SW 1271 (cell line): ENCODE measurements at places on chromosomes 3 and 15.

DNA sequence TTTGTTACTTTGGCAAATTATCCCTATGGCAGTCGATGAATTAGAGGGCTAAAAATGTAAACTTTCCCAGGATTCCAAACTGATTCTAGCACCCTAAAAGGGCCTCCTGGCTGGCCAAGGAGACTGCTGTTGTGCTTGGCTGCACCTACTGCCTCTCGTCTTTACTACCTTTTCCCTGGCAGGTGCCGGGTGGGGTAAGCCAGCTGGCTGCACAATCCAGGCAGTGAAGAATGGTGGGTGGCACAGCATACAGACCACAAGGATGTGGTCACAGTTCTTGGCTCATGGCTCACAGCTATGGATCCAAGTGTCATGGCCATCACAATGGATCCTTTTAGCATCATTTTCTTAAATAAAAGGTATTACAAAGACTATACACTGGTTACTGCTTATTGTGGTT, 20.7 kb upstream of the SLC25A26 start:
- DNase-seq, result no peak

DNA sequence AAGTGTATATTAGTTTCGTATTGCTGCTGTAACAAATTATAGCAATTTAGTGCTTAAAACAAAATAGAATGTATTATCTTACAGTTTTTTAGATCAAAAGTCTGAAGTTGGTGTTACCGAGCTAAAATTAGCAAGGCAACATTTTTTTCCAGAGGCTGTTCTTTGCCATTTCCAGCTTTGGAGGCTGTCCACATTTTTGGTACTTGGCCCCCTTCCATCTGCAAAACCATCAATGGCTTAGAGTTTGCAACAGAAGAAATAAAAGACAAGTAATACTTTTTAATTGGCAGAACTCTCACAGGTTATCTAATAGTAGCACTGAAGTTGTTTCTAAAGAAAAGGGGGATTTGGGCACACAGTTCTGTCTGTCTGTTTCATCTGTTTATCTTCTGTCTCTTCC, 1248.5 kb downstream of the ROBO1 start:
- DNase-seq, result no peak

GRCh38 chr3:111471831-111472230, 70.2 kb upstream of the CD96 start:
- DNase-seq, result no peak

DNA sequence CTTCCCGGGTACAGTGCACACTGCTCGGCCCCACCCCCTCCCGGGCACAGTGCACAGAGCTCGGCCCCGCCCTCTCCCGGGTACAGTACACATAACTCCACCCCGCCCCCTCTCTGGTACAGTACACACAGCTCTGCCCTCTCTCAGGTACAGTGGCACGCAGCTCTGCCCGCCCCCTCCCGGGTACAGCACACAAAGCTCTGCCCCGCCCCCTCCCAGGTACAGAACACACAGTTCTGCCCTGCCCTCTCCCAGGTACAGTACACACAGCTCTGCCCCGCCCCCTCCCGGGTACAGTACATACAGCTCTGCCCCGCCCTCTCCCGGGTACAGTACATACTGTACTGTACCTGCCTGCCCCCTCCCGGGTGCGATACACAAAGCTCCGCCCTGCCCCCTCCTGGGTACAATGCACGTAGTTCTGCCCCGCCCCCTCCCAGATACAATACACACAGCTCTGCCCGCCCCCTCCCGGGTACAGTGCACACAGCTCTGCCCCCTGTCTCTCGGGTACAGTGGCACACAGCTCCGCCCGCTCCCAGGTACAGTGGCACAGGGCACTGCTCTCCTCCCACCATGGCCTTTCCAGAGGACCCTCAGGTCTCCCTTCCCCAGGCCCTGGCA, 16.4 kb upstream of the PRR20G start:
- no peak for DNase-seq

- no peak for DNase-seq
These were observed 59.8 kb downstream of the SFMBT1 start for GRCh38 chr3:52986049-52986448.

- no peak for DNase-seq
These were observed 60.0 kb downstream of the CCK start for GRCh38 chr3:42205800-42206514.

GRCh38 chr3:108054935-108055334, 35.9 kb downstream of the CD47 start:
- no peak for DNase-seq

DNA sequence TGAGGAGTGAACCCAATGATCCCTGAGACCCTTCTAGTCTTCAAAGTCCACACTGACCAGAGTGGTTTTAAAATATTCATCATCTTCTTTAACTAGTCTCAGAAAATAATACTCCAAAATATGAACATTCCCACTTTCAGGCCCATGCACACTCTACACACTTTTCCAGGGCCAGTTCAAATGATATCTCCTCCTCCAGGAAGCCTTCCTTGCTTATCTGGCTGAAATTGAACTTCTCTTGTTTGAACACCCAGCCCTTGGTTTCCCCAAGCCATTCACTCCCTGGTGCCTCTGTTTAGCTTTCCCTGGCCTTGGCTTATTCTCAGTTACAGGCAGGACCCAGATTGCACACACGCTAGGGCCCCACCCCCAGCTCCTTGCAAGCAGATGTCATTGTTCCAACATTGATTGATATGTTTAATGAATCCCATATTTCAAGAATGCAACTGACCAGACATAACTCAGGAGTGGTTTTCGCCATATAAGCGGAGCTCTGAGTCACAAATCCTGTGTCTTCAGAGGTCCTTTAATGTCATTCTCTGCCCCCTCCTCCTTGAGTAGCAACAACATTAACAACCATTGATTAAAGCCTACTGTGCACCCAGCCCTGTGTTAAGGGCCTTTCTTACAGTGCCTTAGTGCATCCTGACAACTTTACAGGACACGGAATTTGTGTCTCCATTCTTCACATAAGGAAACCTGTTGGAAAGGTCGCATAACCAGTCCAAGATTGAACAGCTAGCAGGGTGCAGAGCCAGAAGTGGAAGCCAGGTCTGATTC, 2.1 kb downstream of the ITGA11 start:
- no peak for DNase-seq

DNA sequence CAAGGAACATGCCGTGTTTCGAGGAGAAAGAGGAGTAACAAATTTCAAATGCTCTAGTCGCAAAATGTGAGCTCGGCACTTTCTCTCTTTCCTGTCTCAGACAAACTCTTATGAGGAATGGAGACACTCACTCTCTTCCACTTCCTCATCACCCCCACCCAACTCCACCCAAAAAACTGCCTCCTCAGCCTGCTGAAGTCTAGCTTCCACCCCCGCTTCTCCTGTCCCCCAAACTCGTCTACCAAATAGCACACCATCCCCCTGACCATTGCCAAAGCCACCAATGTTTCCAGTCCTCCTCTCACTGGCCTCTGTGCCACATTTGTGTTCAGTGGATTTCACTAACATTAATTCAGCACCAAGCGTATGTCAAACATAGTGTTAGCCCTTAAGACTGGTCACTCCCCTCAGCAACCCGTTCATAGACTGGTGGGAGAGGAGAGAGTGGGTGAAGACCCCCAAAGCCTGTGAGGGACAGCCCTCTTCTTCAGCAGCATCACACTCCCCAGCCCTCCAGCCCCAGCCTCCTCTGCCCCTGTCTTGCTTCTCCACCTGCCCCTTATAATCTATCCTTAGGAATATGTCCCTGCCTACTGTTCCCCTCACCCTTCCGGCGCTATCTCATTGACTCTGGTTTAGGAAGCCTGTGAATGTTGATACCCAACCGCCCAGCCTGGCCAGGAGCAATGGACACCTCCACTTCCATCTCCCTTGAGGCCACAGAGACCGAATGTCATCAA, 77.3 kb downstream of the FAM174B start:
- no peak for DNase-seq

DNA sequence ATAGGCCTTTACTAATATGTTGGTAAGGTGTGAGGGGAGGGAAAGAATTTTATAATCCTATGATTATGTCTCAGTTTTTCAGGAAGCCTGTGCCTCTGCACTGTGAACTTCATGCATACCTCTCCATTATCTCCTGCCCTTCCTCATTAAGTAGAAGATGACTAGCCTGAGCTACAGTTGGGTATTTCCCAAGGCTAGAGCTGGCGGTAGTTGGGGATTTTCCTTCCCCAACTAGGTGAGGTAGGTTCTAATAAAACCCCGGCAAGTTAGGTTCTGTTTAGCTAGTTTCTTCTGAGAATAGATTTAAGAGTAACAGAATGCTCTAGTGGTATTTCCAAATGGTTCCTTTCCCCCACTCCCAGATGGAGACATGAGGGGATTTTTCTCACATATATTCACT, 414.5 kb downstream of the GRM7 start:
- DNase-seq, result no peak

DNA sequence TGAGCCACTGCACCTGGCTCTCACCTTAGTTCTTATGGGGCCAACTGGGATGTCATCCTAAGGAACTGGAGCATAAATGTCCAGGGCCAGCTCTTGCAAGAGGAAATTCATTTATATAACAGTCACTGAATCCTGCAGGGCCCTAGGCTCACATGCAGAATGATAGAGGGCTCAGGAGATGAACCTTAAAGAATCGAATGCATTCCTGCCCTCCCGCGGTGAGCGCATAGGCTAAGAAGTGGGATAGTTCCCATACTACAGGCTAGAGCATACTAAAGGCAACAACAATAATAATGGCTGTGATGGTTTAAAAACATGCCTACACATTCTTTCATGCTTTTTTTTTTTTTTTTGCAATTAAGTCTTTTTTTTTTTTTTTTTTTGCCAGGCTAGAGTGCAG, 17.1 kb upstream of the CSRNP1 start:
- DNase-seq, result no peak

GRCh38 chr3:119781330-119782198, at the start of gene NR1I2:
TSS of gene NR1I2 (plus strand) at chr3:119782101.
- no peak for DNase-seq

- DNase-seq, result no peak
These were observed 7.0 kb upstream of the ACTC1 start for GRCh38 chr15:34802371-34802770.

GRCh38 chr3:138818185-138818860, 16.4 kb downstream of the PIK3CB start:
- DNase-seq, result no peak

DNA sequence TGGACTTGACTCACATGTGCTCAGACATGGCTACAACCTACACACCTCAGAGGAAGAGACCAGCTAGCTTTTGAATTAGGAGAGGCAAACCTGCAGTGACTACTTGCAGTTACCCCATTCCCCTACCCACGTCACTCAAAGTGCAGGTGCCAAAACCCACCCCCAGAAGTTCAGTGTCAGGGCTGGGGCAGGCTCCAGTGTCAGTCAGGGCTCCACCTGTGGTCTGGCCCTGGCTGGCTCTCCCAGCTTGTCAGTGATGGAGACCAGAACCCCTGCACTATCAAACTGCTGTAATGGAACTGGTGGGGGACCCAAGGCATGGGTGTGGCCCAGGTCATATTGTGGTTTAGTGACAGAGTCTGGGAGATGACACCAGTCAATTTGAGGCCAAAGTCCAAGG, 32.6 kb upstream of the SLC41A3 start:
- DNase-seq, result no peak

DNA sequence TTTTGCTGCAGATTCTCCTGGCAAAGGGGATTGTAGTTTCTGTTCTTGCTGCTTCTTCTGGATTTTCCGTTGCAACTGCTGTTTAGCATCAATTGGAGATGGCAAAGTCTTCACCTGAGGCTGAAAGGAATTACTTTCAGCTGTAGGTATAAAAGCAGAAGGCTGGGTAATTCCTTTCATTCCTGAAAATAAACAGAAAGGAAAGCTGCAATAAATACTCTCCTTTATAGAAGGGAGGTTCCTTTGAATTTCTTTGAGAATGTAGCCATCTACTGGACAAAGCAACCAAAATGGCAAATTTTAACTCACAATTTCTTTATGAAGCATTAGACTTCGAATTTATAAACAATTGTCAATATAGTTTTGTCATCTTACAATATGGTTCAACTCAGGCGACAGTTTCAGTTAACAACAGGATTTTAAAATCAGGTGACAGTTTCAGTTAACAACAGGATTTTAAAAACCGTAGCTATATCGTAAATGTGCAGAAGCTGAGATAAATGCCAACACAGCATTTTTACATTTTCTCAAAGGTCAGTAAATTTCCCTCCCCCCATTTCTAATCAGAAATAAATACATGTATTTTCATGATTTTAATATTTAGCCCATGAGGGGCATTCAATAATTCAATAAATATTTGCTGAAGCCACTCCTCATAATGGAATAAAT, 104.9 kb upstream of the NEDD4 start:
- no peak for DNase-seq

- no peak for DNase-seq
These were observed 67.4 kb downstream of the FBLN2 start for GRCh38 chr3:13616359-13616758.

DNA sequence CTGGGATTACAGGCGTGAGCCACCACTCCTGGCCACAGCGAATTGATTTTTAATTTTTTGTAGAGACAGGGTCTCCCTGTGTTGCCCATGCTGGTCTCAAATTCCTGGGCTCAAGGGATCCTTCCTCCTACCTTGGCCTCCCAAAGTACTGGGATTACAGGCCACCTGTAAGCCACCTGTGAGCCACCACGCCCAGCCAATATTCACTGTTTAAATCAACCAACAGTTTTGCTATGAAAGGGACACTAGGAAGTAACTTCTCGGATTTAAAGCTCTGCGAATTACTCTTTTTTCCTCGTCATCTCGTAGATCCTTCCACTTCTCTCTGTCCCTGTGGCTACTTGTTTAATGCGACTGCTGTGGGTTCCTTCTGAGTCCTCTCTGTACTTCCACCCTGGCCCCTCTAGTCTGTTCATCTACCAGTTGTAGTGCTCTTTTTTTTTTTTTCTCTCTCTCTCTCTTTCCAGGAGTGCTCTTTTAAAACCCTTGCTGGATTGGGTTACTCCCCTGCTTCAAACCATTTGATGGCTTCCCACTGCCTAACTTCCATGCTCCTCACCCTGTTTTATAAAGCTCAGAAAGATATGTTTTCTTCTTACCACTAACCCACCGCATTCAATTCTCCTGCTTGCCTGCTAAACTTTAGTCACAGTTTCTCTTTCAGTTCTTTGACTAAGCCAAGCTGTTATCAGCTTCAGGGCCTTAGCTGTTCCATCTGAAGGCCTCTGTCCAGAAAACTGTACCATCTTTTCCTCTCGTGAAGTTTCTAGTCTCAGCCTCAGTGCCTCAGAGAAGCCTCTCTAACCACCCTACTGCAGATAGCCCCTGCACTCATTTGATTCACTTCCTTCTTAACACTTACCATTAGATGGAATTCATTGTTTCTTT, 12.4 kb downstream of the RTF1 start:
- DNase-seq, result no peak

- no peak for DNase-seq
These were observed 11.0 kb upstream of the RAP2B start for GRCh38 chr3:153150991-153151390.

GRCh38 chr15:68228143-68228970, 1.2 kb downstream of the CLN6 start:
- DNase-seq, result no peak

DNA sequence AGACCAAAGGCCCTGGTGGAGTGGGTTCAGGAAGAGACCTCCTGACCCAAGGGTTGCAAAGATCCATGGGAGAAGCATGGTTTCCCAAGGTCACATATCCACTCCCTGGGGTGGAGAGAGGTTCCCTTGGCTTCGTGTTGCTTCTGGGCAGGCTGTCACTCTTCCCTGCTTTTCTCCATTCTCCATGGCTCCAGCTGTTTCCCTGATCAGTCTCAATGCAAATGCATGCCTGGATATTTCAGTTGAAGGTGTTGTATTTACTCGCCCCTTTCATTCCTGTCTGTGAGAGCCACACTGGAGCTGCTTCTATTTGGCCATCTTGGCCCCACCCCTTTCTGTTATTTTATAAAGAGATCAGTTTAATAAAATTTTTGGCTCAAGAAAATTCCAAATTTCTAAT, 95.0 kb upstream of the PLSCR4 start:
- DNase-seq, result no peak
